ENCODE measurements at places on chromosomes 11 and 22. TPM values are rescaled to one million over a fixed set of nuclear protein-coding genes. Genes with fewer than 3 reads are reported as not detected.

- DNase-seq: no peak
Measured at GRCh38 chr22:38316364-38317121, 690 bp downstream of the CSNK1E start.

GRCh38 chr11:3231851-3232744 is at the start of gene MRGPRE:
MRGPRE (minus strand) TSS chr11:3232417; CDS start chr11:3228799, 3,618 bp downstream.
- no peak for DNase-seq

- DNase-seq: no peak
Measured at GRCh38 chr11:10937385-10937771, 79.5 kb upstream of the ZBED5 start.

GRCh38 chr11:24240496-24241175 is 256.2 kb upstream of the LUZP2 start:
- no peak for DNase-seq

- no peak for DNase-seq
Measured at GRCh38 chr11:7604331-7604955, 68.9 kb downstream of the CYB5R2 start.

GRCh38 chr11:128522055-128522942 is 65.1 kb downstream of the ETS1 start:
- peak; percentile 95 for DNase-seq

The MMP7 gene
- 2.2 TPM for polyA plus RNA-seq

DNA sequence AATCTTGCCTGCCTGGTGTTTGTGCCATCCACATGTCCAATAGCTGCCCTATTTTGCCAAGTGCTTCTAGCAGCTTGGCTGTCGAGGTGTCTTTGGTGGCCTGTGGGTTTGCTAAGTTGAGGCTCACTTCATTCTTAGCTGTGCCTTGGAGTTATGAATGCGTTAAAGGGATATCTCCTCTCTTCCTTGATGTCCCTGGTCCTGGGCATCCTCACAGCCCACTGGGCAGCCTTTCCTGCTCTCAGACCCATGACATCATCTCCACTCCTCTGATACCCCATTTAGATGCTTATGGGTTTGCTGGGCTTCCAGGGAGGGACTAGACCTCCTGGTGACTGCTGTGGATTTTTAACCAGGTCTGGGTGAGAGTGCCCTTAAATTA is 1.3 kb downstream of the LDLRAD3 start:
- no peak for DNase-seq

GRCh38 chr22:23722160-23722559 is 28.8 kb downstream of the ZNF70 start:
- DNase-seq: no peak

- DNase-seq: peak; percentile 97
Measured at GRCh38 chr11:63986156-63986931, at the start of gene OTUB1. OTUB1 (plus strand) TSS chr11:63986438; CDS start chr11:63986457, 19 bp downstream.

DNA sequence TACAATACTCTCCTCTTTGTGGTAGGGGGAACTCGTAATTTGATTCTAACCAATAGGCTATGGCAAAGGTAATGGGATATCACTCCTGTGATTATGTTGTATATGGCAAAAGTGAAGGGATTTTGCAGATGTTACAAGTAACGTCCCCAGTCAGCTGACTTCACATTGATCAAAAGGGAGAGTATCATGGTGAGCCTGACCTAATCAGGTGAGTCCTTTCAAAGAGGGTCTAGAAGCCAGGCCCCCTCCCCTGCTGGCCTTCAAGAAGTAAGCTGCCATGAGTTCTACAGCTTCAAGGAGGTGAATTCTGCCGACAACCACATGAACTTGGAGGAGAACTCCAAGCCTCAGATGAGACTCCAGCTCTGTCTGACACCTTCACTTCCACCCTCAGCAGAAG is 20.0 kb downstream of the TBRG1 start:
- no peak for DNase-seq

DNA sequence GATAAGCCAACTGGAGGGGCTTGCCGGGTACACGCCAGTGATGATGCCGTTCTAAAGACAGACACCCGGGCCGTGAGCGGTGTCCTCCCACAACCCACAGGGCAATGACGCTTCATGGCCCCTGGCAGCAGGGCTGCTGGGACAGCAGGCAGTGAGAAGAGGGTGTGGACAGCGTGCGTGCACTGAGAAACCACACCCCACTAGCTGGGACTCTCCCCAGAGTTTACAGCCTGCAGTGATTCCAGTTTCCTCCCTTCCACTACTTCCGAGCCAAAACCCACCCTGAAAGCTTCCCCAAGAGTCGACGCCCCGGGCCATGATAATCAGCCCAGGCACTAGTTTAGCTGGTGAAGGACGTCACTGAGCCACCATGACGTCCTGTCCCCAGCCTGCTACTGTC is 29.2 kb downstream of the CPT1A start:
- peak; percentile 1 for DNase-seq

DNA sequence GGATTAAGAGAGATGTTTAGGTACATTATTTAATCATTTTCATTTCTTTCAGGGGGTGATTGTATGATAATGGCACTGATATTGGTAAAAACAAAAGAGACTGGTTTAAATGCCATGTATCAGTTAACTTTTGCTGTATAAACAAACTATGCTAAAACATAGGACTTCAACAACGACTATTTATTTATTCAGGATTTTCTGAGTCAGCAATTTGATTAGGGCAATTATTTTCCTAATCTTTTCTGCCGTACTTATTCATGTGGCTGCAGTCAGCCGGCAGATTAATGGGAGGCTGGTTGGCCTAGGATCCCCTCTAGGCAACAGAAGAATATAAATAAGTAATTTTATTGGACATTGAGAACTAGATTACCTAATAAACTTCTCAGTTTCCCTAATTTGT is 661.7 kb upstream of the RAG2 start:
- DNase-seq: no peak

The UBQLN3 gene
- polyA plus RNA-seq: not detected

- DNase-seq: no peak
Measured at GRCh38 chr11:73241300-73241699, 23.2 kb downstream of the P2RY2 start.

The TMEM191C gene
- 0.31 TPM for polyA plus RNA-seq

GRCh38 chr22:17980638-17981051 is 43.7 kb downstream of the MICAL3 start:
- no peak for DNase-seq

DNA sequence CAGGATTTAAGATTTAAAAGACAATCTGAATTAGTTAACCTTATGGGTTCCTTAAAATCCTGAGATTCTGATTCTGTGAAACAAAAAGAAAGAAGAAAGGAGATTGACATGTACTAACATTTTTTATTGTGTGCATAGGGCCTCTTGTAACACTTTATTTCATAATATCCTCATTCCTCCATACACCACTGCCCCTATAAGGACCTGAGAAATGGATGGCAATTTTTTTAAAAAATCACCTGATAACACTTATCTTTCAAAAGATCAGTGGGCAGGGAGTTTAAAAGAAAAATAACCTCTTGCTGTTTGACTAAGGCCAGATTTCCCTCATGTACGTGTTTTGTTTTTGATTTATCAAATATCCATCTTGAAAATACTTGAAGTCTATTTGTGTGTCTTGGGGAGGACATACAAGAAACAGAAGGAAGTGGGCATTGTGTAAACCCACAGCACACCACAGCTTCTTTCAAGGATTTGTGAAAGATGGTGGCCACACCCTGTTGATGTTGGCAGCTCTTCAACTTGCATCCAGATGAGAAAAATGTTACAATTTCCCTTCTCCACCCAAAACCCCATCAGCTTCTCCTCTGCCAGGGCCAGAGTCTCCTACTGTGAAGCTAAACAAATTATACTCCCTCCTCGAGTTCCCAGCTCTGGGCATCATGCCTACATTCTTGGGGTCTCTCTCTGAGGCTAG is 35.0 kb upstream of the MPEG1 start:
- DNase-seq: no peak

The NAALAD2 gene
- not detected for polyA plus RNA-seq

The CCDC81 gene
- 0.06 TPM for polyA plus RNA-seq
